Left lung (tissue), 14 donors: ENCODE measurements at places on chromosomes 6 and 20.

- no peak for DNase-seq
Measured at GRCh38 chr6:79764747-79765146, 133.6 kb downstream of the SH3BGRL2 start.

DNA sequence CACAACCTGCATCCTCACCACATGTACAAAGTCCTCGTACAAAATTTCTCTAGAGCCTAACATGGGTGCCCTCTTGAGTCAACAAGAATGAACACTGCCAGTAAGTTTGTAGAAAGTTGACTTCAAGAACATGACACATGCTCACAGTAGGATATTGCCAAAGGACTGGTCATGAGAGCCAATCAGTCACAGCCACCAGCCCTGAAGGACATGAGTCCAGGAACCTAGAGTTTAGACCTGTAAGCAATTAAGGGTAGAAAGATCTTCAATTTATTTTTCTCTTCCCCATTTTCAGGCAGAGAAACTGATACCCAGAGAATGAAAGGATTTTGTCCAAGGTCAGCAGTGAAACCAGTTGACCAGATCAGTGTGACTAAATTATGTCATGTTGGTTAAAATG is 96.1 kb downstream of the MAFB start:
- no peak for DNase-seq

GRCh38 chr6:100347901-100348550 is 116.7 kb downstream of the SIM1 start:
- DNase-seq, result no peak

GRCh38 chr20:16970776-16971175 is 222.6 kb downstream of the OTOR start:
- DNase-seq, result no peak

GRCh38 chr20:44489931-44490330 is 14.3 kb downstream of the TTPAL start:
- DNase-seq, result no peak

DNA sequence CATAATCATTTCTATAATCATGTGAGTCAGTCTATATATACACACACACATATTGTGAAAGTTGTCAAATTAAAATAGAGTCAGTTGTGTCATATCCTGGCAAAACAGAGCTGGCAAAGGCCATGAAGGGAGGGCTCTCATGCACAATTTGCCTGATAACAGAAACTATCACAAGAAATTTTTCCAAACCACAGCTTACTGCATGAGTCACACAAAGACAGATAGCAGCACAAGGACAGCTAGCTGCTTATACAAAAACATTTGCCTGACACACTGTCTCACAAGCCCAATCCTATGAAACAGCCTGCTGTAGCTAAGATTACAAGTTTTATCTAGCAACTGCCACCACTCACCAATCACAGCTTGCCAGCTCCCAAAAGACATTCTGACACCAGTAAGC is 848.5 kb upstream of the MAN1A1 start:
- DNase-seq, result peak; percentile 5
